ENCODE measurements at places on chromosomes 7 and 10.

GRCh38 chr7:147803151-147803550, 787.4 kb upstream of the C7orf33 start:
- DNase-seq = no peak

- DNase-seq = peak; percentile 5
Measured at GRCh38 chr10:1420661-1421362, 316.5 kb downstream of the ADARB2 start.

- no peak for DNase-seq
Measured at GRCh38 chr7:141874787-141875186, 33.5 kb upstream of the PRSS37 start.

- DNase-seq = no peak
Measured at GRCh38 chr10:14859775-14860174, 18.9 kb upstream of the SUV39H2 start.

- no peak for DNase-seq
Measured at GRCh38 chr10:3484306-3485056, 300.5 kb downstream of the KLF6 start.

DNA sequence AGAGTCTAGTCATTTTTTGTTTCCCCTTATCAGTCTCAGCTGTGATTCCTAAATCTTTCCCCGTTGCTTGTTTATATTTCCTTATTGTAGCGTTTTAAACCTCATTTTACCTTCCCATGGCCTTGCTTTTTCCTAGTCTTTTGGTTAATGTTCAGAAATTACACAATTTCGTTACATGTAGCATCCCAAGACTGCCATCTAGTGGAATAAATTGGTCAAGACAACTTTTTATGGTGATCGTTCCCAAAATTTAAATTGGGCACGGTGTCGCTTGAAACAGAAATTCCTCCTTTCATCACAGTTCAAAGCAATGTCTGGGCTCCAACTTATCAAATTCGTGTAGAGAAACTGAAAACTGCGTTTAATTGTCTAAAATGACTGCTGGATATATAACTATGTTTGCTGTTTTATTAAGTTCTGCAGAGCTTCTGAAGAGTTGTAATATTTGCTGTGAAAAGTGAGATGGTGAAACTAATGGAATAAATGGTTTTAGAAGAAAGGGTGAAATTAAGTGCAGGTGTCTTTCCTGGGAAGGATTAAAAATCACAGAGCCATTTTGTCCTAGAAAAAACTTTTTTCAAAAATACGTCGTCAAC, 370.2 kb downstream of the PHF14 start:
- DNase-seq = no peak

- DNase-seq = no peak
Measured at GRCh38 chr10:129954492-129955315, 9.4 kb downstream of the EBF3 start.

- no peak for DNase-seq
Measured at GRCh38 chr10:112959207-112959838, 9.3 kb downstream of the TCF7L2 start.

DNA sequence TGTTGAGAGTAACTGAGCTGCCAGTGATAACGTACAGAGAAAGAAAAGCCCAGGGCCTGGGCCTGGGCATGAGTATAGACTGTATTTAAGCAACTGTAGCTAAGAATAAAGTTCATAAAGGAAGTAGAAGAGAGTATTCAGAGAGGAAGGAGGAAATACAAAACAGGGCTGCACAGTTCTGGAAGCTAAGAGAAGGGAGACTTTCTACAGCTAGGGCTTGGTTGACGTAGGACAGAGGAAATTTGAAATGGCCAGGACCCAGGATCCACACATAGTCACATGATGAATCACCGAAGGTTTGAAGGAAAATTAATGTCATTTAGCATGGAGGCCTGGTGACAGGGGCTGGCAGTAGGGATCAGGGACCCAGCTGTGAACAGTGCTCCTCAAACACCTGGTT, 66.7 kb downstream of the ARL4A start:
- DNase-seq = no peak

DNA sequence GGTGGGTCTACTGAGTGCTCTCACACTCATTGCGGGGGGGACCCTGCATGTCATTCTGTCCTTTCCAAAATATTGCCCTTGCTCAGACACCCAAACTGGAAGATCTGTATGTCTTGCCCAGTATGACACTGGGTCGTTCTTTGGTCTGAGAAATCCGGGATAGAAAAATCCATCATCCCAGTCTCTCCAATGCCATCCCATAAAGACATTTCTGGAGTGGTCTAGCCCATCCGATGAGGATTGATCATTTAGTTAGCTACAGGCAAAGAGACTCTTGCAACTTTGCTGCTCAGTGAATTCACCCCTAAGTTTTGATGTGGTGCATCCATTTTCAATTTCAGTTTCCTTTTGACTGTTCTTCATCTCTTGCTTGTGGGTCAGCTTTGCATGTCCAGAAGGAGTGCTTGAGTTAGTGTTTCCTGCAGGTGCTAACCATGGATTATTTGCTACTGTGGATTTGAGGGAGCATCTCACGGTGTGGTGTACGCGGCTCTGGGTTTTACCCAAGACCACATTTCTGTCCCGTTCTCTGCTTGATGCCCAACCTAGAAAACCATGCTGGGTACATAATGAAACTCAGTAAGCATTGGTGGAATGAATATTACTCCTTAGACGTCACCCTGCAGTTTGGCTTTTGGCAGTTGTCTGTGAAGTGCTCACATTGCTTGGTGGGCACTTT, 247.0 kb upstream of the MKI67 start:
- no peak for DNase-seq

GRCh38 chr7:101995121-101995520, 177.7 kb downstream of the CUX1 start:
- DNase-seq = no peak

GRCh38 chr7:43572516-43573049, 10.3 kb upstream of the STK17A start:
- no peak for DNase-seq

DNA sequence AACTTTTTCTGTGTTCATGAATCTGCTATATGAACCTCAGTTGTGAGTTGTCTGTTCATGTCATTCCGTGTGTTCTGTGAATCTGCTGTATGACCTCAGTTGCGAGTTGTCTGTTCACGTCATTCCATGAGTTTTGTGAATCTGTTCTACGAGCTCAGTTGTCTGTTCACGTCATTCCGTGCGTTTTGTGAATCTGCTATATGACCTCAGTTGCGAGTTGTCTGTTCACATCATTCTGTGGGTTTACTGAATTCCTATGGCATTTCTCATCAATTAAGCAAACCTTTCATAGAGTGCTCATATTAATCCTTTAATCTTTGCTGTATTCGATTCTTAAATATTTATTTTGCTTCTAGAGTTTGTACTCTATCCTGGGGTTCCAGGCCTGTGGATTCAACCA, 150.6 kb downstream of the DIP2C start:
- DNase-seq = no peak

- no peak for DNase-seq
Measured at GRCh38 chr7:1045069-1046063, 1.0 kb downstream of the GPR146 start.

DNA sequence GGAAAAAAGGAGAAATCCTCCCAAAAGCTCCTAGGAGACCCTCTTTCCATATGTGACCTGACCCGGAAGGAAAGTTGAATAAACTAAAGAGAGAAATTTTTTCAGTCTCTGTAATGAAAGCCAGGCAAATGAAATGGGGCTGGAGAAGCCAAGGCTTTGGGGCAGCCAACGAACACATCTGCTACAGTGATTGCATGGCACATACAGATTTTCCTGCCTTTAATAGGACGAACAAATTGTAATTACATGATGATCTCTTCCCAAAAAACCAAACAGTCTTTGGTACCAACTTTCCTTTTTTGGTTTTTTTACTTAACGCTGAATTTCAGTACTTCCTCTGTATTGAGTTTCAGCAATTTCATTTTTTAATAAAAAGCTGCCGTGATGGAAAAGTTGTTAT, 23.5 kb upstream of the PTN start:
- DNase-seq = no peak

DNA sequence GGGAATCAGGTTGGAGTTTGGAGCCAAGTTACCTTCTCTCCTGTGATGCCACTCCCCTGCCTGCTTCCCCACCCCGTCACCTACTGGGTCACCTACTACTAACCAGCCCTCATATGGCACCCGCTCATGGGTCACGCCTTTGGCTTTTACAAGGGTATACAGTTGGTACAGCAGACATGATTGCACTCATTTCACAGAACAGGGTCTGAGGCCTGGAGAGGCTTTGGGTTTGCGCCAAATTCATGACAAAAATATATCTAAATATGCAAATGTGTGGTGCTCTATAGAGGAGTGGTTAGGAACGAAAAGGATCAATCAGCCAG, 10.7 kb downstream of the CRYGN start:
- DNase-seq = no peak

- no peak for DNase-seq
Measured at GRCh38 chr10:94105226-94105625, 111.5 kb downstream of the PLCE1 start.

DNA sequence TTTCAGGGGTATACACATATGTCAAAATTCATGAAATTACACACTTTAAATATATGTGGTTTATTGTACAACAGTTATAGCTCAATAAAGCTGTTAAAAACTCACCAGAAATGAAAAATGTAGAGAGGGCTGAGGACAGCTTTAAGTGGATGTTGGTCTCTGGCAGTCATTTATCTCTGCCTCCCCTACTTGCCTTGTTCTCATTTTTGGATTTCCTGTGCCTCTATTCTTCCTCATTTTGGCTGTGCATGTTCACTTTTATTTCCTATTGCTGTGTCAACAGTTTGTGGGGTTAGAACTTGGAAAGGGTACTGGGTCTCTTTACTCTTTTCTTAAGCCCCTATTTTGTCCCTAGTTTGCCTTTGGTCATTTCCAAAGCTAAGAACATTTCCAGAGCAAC, 18.6 kb upstream of the MEST start:
- DNase-seq = no peak

DNA sequence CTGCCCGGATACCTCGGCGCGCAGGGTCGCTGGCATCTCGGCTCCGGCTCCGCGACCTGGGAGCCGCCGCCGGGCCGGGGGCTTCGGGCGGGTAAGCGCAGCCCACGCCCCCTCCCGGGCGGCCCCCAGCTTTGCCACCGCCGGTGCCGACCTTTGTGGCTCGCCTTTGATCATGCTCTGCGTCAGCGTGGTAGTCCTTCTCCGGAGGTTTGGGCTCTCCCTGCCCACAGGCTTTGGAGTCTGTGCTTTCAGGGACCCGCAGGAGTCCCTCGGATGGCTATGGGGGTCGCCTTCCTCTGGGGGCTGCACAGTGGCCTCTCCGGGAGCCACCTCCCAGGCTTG, 7.3 kb downstream of the ATP6V1F start:
- no peak for DNase-seq

GRCh38 chr10:114642729-114643128, 15.3 kb downstream of the ABLIM1 start:
- no peak for DNase-seq

DNA sequence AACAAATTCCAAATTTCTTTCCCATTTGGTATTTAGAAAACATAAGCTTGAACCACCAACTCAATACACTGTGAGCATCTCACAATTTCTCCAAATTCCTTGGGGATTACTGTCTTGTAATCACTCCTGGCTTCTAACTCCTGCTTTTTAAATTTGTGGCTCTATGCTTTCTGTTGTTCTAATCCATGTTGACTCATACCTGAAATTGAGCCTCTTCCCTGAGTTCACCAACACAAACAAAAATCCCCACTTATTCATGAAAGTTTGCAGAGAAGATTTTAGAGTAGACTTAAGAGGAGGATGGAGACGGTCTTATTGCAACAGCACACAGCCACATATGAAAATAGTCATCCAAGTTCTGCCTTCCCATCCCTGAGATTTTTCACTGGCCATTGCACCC, 252.5 kb downstream of the PTEN start:
- DNase-seq = no peak

GRCh38 chr7:2566348-2566889, 7.6 kb downstream of the IQCE start:
- DNase-seq = no peak

DNA sequence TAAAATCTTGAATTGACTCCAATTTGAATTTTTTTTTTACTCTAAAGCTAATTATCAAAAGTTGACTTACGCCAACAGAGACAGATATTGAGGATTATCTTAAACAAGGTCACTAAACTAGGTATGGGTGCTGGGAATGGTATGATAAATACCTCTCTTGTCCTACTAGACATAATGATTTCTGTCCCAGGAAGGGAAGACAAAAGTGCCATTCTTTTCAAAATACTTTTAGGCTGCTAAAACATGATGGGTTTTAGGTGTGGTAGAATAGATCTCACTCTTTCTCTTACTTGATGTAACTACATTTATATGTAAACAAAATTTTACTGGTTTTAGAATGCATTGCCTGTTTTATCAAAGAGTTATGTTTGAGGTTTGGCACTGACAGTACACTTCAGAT, 15.1 kb downstream of the TMEM60 start:
- no peak for DNase-seq

DNA sequence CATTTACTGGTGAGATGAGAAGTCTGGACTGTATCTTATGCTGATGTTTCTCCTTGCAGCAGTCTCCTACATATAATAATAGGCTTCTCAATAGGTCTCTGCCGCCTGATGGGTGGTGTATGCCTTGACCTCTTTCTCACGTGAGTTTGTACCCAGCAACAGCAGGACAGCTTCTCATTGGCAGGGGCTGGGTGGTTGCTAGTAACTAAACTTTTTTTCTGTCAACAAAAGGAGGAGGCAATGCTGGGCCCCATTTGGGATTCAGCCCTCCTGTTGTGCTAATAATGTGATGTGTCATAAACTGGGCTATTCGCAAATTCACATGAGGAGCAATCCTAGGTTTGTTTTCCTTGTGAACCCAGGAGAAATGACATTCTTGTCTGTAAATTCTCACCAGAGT, 533.6 kb downstream of the GATA3 start:
- DNase-seq = no peak

- no peak for DNase-seq
Measured at GRCh38 chr7:25855854-25856782, 295.9 kb upstream of the NFE2L3 start.

- DNase-seq = no peak
Measured at GRCh38 chr10:102090772-102091171, 25.6 kb downstream of the HPS6 start.

- no peak for DNase-seq
Measured at GRCh38 chr7:83301416-83301815, 138.7 kb upstream of the PCLO start.

GRCh38 chr10:86757113-86757972, 924 bp downstream of the BMPR1A start:
- no peak for DNase-seq

DNA sequence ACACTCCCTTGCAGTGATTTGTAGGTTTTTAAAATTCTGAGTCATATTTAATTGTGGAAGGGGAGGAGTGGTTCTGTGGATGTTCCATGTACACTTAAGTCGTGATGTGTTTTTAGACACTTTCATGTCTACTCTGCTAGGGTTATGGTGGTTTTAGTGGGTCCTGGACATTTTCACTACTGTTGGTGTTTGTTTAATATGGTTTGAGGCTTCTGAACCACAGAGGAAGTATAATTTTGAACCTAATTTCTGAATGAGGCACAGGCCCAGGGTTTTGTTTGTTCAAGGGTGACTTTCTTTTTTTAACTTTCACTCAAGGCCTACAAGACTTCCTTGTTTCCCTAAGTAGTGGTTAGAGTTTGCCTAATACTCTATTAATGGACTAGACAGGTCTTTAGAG, 13.3 kb downstream of the SLC26A5 start:
- DNase-seq = no peak

- DNase-seq = no peak
Measured at GRCh38 chr10:63866747-63867140, 345.5 kb downstream of the REEP3 start.

All from activated T-helper 1 cell treated with Interleukin-2 at 50 U/mL for 16 hours (primary cell).